ENCODE measurements at places on chromosomes 1 and 21.

DNA sequence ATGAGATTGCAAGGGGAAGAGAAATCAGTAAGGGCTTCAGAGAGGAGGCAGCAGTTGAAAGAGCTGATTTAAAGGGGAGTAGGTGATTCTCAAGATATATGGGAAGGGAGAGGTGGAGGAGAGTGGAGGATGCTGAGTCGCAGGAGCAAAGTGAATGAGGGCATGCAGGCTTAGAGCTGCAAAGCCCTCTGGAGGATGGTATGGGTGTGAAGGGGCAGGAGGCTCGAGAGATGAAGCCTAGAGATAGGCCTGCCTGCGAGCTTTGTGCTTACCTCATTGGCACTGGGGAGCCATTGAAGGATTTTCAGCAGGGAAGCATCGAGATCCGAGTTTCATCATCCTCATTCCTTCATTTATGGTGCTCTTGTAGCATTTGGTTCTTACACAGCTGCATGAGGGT is 15.8 kb upstream of the SH2D2A start:
- DNase-seq, result no peak

GRCh38 chr1:70874063-70874462 is 173.6 kb downstream of the PTGER3 start:
- DNase-seq, result no peak

GRCh38 chr1:223429821-223430220 is 36.6 kb downstream of the CCDC185 start:
- no peak for DNase-seq

DNA sequence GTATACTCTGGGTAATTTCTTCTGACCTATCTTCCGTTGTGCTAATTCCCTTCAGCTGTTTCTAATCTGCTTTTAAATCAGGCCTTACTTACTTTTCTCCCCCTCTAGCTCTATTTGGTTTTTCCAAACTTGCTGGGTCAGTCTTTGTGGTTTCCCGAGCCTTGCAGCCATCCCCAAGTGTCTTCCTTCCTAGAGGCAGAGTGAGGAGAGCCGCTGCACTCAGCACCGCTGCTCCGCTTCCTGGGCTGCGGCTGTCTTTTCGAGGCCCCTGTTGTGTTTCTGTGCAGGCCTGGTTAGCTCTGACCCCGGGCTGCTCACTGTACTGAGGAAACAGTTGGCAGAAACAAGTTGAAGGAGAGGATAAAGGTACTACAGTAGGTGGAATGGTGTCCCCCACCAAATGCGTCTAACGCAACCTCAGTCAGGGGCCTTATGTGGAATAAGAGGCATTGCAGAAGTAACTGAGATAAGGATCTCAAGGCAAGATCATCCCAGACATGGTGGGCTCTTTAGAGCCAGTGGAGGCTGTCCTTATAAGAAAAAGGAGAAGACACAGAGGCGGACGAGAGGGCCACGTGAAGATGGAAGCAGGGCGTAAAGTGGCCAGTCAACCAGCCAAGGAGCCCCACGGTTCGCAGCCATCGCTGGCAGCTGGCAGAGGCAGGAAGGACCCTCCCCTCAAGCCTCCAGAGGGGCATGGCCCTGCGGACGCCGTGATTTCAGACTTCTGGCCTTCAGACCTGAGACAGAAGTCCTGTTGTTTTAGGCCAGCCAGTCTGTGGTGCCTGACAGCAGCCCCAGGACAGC is 10.5 kb downstream of the WNT9A start:
- DNase-seq, result no peak

GRCh38 chr21:33821503-33822322 is 93.9 kb downstream of the ATP5PO start:
- DNase-seq, result no peak

- peak; percentile 59 for DNase-seq
Observed at GRCh38 chr1:165408518-165408917, 36.4 kb downstream of the RXRG start.

DNA sequence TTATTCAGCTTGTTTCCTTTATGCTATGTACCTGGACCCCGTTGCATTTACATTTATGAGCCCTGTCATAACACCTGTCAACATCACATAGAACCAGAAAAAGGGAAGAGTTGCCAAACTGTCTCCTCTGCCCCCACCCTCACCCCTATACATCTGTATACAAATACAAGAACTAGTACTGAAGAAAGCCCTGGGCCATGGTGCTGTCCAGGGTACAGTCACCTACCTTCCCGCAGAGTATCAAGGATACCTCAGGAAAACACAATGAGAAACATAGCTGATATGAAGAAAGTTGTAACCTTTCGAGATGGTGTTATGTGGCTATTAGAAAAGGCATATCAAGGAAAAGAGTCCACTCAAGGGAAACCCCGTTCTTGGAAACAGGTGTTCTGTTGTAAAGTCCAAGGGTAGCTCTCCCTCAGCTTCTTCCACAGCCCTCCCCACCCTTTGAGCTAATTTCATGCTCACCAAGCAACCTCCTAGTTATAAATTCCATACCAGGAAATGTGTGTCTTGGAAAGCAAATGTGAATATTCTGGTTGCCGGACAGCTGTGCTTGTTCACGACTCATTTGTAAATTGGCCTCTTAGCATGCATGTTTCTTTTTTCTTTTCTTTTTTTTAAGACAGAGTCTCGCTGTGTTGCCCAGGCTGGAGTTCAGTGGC is 16.7 kb upstream of the AVPR1B start:
- no peak for DNase-seq

DNA sequence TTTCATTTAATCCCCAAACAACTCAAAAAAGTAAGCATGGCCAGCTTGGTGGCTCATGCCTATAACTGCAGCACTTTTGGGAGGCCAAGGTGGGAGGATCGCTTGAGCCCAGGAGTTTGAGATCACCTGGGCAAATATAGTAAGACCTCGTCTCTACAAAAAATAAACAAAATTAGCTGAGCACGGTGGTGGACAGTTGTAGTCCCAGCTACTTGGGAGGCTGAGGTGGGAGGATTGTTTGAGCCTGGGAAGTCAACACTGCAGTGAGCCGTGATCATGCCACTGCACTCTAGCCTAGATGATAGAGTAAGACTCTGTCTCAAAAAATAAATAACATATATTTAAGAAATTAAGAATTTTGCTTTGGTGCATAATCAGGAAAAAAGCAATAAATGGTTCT is 6.1 kb upstream of the AKR1A1 start:
- no peak for DNase-seq

DNA sequence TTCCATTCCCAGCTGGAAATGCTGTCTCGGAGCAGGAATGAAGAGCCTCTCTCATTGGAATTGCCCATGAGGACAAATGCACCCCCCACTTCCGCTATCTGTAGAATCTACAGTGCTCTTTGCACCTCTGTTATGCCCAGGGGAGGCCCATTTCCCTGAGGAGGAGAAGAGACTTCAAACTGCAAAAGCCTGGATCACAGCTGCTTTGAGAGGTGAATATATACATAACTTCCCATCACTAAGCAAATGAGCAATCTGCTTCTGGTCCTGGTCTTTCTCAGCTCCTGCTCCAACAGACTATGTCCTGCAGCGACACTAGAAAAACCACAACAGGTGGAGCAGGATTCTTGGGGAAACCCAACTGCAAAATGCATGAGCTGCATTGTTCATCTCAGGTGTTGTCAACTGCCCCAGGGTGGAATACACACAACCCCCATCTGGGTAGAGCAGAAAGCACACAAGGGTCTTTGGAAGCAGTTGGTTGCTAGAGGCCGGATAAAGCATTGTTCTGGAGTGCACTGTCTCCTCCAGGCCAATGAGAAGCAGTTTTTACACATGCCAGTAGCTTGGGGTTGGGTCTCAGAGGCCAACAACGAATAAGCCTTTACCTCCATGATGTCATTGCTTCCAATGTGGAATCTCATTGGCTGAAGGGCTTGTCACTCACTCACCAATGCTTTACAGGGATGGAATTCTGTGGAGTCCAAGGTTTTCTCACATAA is 67.7 kb upstream of the RAB4A start:
- peak; percentile 81 for DNase-seq

DNA sequence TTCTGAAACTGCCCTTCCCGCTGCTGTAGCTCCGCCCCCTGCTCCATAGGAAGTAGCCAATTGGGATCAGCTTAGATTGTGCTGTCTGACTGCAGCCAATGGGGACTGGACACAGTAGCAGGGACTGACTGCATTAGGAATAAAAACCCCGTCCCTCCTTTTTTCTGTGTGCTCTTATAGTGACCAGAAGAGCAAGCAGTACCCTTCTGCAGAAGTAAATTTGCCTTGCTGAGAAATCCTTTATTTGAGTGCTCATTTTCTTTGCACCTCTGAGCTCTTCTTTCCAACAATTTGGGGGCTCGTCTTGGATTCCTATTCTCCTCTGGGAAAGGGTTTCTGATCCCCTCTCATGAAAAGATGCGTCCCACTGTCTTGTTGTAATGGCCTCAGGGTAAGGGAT is 16.2 kb downstream of the OR2L13 start:
- no peak for DNase-seq

GRCh38 chr1:167126811-167127210 is 32.9 kb downstream of the STYXL2 start:
- no peak for DNase-seq

DNA sequence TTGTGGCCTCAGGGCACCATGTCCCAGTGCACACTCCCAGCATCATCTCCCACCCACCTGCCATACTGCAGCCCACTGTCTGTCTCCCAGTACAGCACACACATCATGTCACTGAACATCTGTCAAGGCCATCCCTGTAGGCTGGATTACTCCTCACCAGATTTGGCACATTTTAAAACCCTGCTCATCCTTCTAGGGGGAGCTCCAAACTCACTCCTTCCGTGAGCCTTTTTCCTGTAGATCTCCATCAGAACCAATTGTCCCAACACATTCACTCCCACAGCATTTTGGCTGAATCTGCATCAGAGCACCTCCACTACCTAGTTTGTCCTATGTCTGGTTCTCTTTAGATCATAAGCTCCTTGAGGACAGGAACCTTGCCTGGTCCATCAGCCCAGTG is 58.6 kb upstream of the GRIK3 start:
- DNase-seq, result no peak

DNA sequence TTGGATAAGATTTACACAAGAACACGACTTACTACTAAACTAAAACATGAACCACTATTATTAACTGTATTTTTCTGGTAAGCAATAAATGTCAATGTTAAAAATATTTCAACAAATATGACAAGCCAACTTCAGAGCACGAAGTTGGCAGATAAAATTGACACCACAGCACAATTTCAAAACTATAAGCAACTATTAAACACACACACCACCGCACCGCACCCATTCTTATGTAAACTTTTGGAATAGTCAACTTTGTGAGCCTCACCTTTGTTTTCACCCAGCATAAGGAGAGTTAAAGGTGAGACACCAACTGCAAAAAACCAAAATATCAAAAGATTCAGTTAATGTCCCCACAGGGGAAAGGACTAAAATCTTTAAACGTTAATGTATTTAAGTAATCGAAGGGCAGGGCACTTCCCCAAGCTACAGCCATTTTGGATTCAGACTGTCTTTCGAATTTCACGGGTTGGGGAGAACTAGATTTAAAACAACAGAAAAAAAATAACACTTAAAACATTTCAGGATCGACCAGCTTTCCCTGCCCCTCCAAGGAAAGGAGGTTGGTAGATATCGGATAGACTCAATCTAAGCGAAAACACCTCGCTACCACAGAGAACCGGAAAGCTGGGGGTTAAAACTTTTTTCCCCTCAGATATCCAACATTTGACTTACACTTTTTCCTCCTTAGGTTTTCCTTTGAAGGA is 872 bp downstream of the GPBP1L1 start:
- DNase-seq, result peak; percentile 2

All from fibroblast of skin of right biceps (primary cell).